ENCODE measurements at places on chromosomes 1 and 21.

- DNase-seq, result peak; percentile 2
Measured at GRCh38 chr1:34460193-34460592, 283.5 kb downstream of the C1orf94 start.

- no peak for DNase-seq
Measured at GRCh38 chr1:110708974-110709440, 34.3 kb upstream of the KCNA3 start.

- no peak for DNase-seq
Measured at GRCh38 chr1:22055463-22055862, 3.0 kb downstream of the CDC42 start.

GRCh38 chr1:234660536-234661316, 50.7 kb upstream of the IRF2BP2 start:
- DNase-seq, result no peak

- DNase-seq, result no peak
Measured at GRCh38 chr1:200795156-200795555, 56.5 kb downstream of the CAMSAP2 start.

GRCh38 chr1:18010945-18011344, 96.7 kb upstream of the IGSF21 start:
- no peak for DNase-seq

- DNase-seq, result no peak
Measured at GRCh38 chr1:191016765-191017164, 539.1 kb upstream of the BRINP3 start.

GRCh38 chr1:24027838-24028468, 47.8 kb upstream of the SRSF10 start:
- no peak for DNase-seq

GRCh38 chr21:37562920-37563640, 196.5 kb downstream of the DYRK1A start:
- DNase-seq, result no peak

- no peak for DNase-seq
Measured at GRCh38 chr1:229557200-229557850, 1.2 kb downstream of the ABCB10 start.

- DNase-seq, result no peak
Measured at GRCh38 chr21:38955495-38955894, 149.8 kb downstream of the ETS2 start.

- DNase-seq, result no peak
Measured at GRCh38 chr1:184025242-184025675, 12.3 kb downstream of the COLGALT2 start.

DNA sequence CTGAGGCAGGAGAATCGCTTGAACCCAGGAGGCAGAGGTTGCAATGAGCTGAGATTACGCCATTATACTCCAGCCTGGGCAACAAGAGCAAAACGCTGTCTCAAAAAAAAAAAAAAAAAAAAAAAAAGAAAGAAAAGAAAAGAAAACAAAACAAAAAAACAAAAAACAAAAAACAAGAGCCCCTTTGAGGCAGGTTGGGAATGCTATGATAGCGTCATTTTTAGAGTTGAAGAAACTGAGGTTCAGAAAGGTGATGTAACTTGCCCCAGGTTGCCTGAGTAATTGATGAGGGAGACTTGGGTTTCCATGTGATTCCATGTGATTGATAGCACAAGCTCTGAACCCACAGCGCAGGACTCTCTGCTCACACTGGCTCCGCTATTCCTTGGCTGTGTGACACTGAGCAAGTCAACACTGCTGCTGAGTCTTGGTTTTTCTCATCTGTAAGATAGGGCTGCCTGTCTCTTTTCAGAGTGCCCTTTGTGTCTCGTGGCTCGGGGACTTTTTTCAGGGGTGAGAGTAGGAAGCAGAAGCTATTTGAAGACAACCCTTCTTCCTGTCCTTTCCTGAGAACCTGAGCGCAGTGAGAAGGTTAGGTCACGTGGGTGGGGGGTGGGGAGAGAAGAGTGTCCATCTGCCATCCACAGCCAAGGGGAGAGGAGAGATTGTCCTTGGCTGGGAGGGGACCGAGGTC, 2.5 kb downstream of the CNR2 start:
- no peak for DNase-seq

DNA sequence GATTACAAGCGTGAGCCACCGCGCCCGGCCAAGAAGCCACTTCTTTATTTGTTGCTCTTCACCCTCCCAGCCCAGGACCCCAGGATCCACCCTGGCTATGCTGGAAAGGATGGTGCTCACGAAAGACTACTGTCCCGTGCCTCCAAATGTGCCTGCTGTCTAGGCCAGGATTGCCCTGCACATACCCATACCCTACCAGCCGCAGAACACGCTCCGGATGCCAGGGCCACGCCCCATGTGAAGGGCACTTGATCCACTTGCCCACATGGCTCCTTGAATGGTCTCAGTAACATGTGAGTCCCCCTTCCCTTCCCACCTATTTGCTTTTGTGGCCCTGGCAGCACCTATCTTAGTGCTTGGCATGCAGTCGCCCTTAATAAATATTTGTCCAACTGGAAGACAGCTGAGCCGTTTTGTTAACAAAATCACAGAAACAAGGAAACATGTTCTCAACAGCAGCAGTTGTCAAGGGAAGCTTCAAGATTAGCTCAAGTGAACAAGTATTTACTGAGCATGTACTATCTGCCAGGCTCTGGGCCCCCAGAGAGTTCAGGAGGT, 13.8 kb upstream of the UBXN10 start:
- DNase-seq, result no peak

DNA sequence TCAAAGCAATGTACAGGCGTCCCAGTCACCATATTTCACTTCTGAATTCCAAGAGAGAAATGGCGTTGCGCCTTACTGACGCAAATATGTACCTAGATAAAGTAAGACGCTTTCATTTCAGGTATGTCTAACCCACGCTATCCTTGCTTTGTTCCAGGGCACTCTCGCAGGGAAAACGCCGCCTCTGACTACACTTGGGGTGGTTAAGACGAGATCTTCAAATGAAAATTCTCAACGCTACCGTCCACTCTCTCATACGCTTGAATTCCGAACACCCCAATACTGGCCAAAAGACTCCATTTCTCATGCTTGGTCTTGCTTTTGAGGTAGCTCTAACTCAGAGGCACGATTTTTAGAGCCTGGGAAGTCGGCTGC, 736 bp upstream of the ZMPSTE24 start:
- no peak for DNase-seq

- no peak for DNase-seq
Measured at GRCh38 chr21:15539376-15539775, 190.4 kb upstream of the USP25 start.

DNA sequence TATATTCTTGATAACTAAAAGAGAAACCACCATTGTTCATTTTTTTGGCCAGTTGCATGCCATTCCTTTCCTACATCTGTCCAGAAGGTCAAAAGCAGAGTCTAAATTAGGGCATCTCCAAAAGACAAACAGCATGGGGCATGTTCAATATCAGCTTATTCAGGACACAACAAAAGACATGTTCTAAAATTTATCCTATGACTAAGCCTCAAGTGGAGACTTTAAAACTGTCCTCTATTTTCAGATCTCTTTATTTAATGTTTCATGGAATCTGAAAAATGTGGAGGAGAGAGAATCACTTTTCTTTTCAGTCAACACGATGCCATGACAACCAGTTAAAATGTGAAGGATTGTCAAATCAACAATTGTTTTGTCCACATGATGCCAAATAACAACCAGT, 303.4 kb upstream of the PRMT6 start:
- no peak for DNase-seq

GRCh38 chr1:90175490-90176167, 180.7 kb downstream of the ZNF326 start:
- no peak for DNase-seq

DNA sequence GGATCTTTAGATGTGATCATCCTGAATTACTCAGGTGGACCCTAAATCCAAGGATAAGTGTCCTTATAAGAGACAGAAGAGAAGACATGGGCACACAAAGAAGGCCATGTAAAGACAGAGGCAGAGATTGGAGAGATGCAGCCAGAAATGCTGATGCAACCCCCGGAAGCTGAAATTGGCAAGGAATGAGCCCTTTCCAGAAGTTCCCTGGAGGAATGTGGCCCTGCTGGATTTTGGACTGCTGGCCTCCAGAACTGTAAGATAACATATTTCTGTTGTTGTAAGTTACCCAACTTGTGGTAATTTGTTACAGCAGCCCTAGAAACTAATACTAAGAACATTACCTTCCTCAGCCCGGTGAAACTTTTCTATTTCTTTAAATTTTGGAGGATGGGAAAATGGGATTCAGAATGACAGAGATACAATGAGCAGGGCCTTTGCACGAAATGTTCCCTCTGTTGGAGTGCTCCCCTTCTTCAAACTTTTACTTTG, 11.2 kb upstream of the PLPP3 start:
- no peak for DNase-seq

- DNase-seq, result peak; percentile 28
Measured at GRCh38 chr1:35886577-35887431, 3.8 kb downstream of the AGO1 start.

GRCh38 chr1:75310067-75310466, 175.9 kb downstream of the LHX8 start:
- DNase-seq, result no peak

GRCh38 chr21:42746240-42746592, 92.8 kb downstream of the PDE9A start:
- DNase-seq, result no peak

DNA sequence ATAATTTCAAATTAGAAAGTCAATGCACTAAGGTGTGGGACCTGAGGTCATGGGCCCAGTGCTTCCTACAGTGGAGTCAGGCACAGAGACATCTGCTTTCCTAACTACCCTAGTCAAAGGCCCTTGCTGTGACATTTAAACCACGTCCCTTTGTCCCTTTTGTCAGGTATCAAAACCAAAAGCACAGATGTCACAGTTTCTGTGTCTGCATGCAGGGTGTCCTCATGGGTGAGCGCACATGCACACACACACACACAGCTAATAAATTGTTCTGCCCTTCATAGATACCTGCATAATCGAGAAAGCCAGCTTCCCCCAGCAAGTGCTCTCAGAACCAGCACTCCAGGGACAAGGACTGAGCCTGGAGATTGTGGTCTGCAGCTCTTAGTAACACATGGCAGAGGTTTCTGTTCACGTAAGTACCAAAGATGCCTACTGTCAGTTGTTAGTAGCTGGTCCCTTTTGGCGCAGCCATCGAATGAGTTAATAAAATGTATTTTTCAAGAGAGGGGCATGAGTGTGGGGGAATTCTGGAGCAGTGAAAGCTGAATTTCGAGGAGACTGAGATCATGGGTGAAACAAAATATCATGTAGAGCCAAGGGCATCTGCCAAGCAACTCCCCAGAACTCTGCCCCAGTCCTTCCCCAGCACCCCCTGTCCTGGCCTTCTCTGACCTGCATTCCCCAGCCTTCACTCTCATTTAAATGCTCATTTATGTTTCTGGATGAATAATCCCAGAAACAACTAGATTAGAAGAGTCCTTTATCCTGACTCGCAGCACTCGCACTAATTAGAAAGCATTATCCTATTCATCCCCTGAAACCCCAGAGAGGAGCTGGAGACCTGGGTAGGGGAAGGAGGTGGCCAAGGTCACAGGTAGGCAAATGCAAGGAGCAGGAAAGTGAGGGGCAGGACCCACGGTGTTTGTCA, 25.5 kb downstream of the TNR start:
- no peak for DNase-seq

- peak; percentile 97 for DNase-seq
Measured at GRCh38 chr1:11730429-11730891, 5.5 kb upstream of the AGTRAP start.

- DNase-seq, result no peak
Measured at GRCh38 chr1:31878058-31878457, 60.1 kb downstream of the PTP4A2 start.

GRCh38 chr1:200346700-200347099, 63.1 kb downstream of the ZNF281 start:
- no peak for DNase-seq

- peak; percentile 33 for DNase-seq
Measured at GRCh38 chr1:27992276-27992675, 32.5 kb downstream of the XKR8 start.

DNA sequence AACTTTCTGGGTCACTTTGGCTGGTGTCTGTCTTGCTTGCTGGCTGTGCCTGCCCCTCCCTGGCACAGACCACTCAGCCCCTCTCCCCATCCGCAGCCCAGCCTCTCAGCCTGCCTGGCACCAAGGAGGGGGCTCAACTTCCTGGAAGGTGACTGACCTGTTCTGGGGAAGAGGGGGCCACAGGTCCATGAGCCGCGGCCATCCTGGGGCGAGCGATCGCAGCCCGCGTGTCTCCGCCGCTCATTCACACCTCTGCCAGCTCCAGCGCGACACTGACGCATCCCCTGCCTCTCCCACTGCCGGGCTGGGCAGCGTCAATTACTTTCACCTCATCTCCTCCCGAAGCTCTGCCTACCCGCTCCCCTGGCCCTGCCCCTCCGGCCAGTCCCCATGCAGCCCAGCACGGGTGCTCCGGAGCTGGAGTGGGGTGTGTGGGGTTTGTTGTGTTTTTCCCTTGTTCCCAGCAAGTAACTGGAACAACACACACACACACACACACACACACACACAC, 14.3 kb downstream of the SLC6A9 start:
- no peak for DNase-seq

DNA sequence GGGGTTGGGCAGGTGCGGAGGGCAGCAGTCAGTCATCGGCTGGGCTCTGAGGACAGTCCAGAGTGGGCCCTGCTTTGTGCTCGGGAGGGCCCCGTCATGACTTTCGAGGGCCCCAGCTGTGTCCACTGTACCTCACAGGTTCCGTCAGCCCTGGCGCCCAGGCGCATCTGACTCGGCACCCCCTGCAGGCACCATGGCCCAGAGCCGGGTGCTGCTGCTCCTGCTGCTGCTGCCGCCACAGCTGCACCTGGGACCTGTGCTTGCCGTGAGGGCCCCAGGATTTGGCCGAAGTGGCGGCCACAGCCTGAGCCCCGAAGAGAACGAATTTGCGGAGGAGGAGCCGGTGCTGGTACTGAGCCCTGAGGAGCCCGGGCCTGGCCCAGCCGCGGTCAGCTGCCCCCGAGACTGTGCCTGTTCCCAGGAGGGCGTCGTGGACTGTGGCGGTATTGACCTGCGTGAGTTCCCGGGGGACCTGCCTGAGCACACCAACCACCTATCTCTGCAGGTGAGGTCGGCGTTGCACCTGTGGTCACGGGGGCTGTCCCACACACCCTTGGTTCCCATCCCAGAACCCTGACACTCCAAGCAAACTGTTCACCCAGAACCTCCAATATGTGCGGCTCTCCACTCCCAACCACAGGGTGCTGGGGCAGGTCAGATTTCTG, 7.8 kb downstream of the PODN start:
- DNase-seq, result no peak

GRCh38 chr1:94792473-94793295, 27.5 kb upstream of the SLC44A3 start:
- DNase-seq, result no peak

DNA sequence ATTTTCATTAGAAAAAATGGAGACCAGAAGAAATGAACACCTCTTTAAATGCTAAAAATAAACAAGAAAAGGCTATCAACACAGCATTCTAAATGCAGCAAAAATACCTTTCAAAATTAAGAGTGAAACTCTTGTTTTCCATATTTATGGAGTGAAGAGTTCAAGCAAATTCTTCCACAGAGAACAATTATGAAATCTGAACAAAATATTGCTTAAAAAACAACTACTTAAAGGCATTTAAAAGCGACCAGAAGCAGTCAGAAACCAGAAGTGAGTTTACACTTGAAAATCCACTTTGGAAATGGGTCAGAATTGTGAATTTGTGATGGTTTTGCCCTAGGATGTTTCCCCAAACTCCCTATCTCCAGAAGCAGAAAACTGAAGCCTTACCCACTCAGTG, 60.9 kb upstream of the KCNH1 start:
- no peak for DNase-seq

GRCh38 chr1:2288816-2289536, 60.9 kb downstream of the SKI start:
- no peak for DNase-seq

- DNase-seq, result no peak
Measured at GRCh38 chr1:194865383-194865782, 1679.0 kb upstream of the B3GALT2 start.

GRCh38 chr1:153978274-153978909, 918 bp upstream of the JTB start:
- no peak for DNase-seq
